ENCODE measurements at places on chromosomes 4 and X.

- DNase-seq, result no peak
- no peaks in the 10 kb centered on the region for H3K4me1 ChIP-seq
- no peaks in the 10 kb centered on the region for H3K36me3 ChIP-seq
- H3K27ac ChIP-seq, result no peak overlapping the region
- no peaks in the 10 kb centered on the region for H3K27me3 ChIP-seq
These were observed 787.5 kb downstream of the FSTL5 start for GRCh38 chr4:161376275-161376674.

- H3K36me3 ChIP-seq, result no peaks in the 10 kb centered on the region
- H3K27ac ChIP-seq, result no peak overlapping the region
- H3K4me1 ChIP-seq, result no peaks in the 10 kb centered on the region
These were observed 44.0 kb downstream of the TMEM144 start for GRCh38 chr4:158254292-158254691.

DNA sequence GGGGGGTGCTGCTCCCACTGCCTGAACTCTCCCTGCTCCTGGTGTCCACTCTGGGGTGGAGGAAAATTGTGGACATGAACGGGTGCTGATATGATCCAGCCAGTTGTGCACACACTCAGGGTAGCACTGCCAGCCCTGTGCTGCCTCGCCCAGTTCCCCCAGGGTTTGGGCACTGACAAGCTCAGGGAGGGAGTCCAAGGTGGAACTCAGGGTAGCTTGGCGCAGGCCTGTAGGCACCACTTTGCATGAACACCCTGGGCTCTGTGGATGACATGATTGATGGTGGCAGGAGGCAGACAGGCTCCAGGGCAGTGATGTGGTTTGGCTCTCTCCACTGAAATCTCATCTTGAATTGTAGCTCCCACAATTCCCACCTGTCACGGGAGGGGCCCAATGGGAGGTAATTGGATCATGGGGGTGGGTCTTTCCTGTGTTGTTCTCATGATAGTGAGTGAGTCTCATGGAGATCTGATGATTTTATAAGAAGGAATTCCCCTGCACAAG, 572.0 kb upstream of the PABPC4L start:
- no peak overlapping the region for H3K27ac ChIP-seq
- no peaks in the 10 kb centered on the region for H3K36me3 ChIP-seq
- no peak overlapping the region for H3K4me3 ChIP-seq

GRCh38 chrX:113954297-113954696, 629.6 kb upstream of the HTR2C start:
- no peak overlapping the region for H3K27ac ChIP-seq
- DNase-seq, result no peak
- H3K4me3 ChIP-seq, result no peak overlapping the region
- no peaks in the 10 kb centered on the region for H3K36me3 ChIP-seq
- no peaks in the 10 kb centered on the region for H3K4me1 ChIP-seq

GRCh38 chr4:87032884-87033533, 98.2 kb downstream of the AFF1 start:
- no peak overlapping the region for H3K27ac ChIP-seq
- H3K4me3 ChIP-seq, result no peak overlapping the region
- H3K36me3 ChIP-seq, result no peaks in the 10 kb centered on the region
- no peaks in the 10 kb centered on the region for H3K27me3 ChIP-seq
- peaks cover 6% of the 10 kb centered on the region for H3K4me1 ChIP-seq
- DNase-seq, result no peak

- no peaks in the 10 kb centered on the region for H3K36me3 ChIP-seq
- peaks cover 7% of the 10 kb centered on the region for H3K4me1 ChIP-seq
- peak; percentile 41 for DNase-seq
These were observed 81.0 kb downstream of the SORBS2 start for GRCh38 chr4:185730849-185731608.

DNA sequence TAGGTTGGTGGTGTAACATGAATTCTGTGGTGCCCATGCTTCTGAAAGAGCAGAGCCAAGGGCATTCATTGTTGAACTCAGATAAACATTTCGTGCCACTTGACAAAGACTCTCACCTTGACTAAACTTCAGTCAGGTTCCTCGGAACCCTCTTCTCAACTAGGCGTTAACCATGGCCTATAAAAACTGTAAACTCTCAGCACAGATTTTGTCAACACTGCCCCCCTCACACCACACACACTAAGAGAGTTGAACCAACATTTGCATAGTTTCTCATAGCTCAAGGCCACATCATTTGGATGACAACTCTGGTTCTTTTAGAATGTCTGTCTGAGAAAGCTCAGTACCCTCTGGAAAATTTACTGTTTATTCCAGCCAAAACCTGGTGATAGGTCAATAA, 28.1 kb downstream of the CASP6 start:
- H3K36me3 ChIP-seq, result peaks cover 54% of the 10 kb centered on the region
- no peak overlapping the region for H3K4me3 ChIP-seq
- no peaks in the 10 kb centered on the region for H3K4me1 ChIP-seq

- no peaks in the 10 kb centered on the region for H3K36me3 ChIP-seq
- no peak overlapping the region for H3K4me3 ChIP-seq
- no peak for DNase-seq
These were observed 62.1 kb downstream of the LDB2 start for GRCh38 chr4:16836324-16836723.

DNA sequence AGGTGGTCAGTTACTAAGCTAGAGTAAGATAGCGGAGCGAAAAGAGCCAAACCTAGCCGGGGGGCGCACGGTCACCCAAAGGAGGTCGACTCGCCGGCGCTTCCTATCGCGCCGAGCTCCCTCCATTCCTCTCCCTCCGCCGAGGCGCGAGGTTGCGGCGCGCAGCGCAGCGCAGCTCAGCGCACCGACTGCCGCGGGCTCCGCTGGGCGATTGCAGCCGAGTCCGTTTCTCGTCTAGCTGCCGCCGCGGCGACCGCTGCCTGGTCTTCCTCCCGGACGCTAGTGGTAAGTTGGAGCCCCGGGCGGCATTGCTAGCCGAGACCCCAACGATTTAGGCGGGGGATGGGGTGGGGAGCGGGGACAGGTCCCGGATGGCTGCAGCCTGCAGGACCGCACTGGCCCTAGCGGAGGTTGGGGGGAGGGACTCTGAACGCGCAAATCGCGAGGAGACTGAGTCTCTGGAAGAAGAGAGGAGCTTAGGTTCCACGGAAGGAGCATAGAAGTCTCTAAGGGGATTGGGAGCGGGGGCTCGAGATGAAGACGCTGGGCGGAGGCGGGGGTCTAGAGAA, 573 bp downstream of the HTR2C start:
- no peaks in the 10 kb centered on the region for H3K27me3 ChIP-seq
- no peaks in the 10 kb centered on the region for H3K36me3 ChIP-seq
- no peaks in the 10 kb centered on the region for H3K4me1 ChIP-seq
- DNase-seq, result no peak

GRCh38 chr4:8846826-8847225, 24.8 kb downstream of the HMX1 start:
- no peaks in the 10 kb centered on the region for H3K27me3 ChIP-seq
- H3K36me3 ChIP-seq, result no peaks in the 10 kb centered on the region
- DNase-seq, result no peak
- no peaks in the 10 kb centered on the region for H3K4me1 ChIP-seq
- H3K4me3 ChIP-seq, result no peak overlapping the region

DNA sequence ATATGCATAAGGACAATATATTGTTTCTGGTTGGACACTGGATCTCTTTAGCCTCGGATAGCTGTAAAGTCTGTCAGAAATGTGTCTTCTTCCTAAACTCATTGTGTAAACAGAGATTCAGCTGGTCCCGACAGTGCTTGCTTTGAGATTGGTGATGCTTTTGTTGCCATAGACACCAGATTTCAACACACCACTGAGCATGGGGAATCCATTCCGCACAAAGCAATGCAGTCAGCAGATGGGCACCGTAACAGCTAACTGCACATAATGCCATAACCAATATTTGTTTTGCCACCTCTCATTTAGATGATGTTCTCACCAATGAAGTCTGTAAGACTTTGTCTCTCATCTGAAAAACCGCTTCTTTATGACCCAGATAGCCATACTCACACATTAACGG, 33.3 kb upstream of the FAM47C start:
- no peaks in the 10 kb centered on the region for H3K36me3 ChIP-seq
- no peak for DNase-seq
- H3K4me1 ChIP-seq, result no peaks in the 10 kb centered on the region
- no peak overlapping the region for H3K27ac ChIP-seq

- DNase-seq, result peak; percentile 48
- H3K27ac ChIP-seq, result peak overlapping the region; percentile 27
- H3K27me3 ChIP-seq, result no peaks in the 10 kb centered on the region
- peaks cover 14% of the 10 kb centered on the region for H3K36me3 ChIP-seq
These were observed 101.9 kb downstream of the MAB21L2 start for GRCh38 chr4:150683775-150684350.

DNA sequence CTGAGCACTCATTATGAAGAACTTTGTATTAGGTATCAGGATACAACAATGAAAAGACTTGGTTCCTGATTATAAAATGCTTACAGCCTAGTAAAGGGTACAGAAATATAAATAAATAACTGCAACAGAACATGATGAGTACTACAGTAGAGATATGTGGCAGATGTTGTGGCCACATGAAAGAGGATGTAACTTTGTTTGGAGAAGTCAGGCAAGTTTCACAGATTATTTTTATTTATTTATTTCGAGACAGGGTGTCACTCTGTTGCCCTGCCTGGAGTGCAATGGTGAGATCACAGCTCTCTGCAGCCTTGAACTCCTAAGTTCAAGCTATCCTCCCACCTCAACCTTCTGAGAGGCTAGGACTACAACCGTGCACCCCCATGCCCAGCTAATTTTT, 15.8 kb upstream of the UBE2K start:
- H3K27me3 ChIP-seq, result no peaks in the 10 kb centered on the region
- no peak overlapping the region for H3K4me3 ChIP-seq
- no peaks in the 10 kb centered on the region for H3K36me3 ChIP-seq
- H3K27ac ChIP-seq, result no peak overlapping the region
- DNase-seq, result no peak
- peaks cover 10% of the 10 kb centered on the region for H3K4me1 ChIP-seq

- H3K27ac ChIP-seq, result no peak overlapping the region
- H3K4me1 ChIP-seq, result no peaks in the 10 kb centered on the region
- no peaks in the 10 kb centered on the region for H3K27me3 ChIP-seq
- no peak overlapping the region for H3K4me3 ChIP-seq
- DNase-seq, result peak; percentile 7
These were observed 642.2 kb downstream of the C4orf33 start for GRCh38 chr4:129738175-129738574.

DNA sequence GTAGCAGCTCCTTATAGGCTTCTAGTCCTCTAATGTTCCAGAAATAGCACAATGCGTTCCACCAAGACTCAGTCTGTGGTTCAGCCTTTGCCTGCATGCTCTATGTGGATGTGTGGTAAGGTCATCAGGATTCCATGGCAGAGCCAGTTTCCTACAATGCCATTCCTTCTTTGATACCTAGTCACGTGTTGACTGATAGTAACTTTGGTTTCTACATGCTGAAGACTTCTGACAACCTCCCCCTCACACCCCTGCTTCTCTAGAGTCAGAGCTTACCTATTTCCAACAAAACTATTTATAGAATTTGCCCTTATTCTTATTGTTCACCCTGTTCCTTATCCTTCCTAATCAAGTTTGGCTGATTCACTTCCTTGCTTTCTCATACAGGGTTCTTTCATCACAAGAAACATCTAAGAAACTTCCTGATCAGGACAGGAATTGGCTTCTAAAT, 81.1 kb downstream of the CT47B1 start:
- H3K36me3 ChIP-seq, result no peaks in the 10 kb centered on the region
- no peak overlapping the region for H3K27ac ChIP-seq
- H3K4me1 ChIP-seq, result no peaks in the 10 kb centered on the region
- DNase-seq, result no peak
- H3K4me3 ChIP-seq, result no peak overlapping the region

GRCh38 chrX:122777766-122778165, 406.3 kb upstream of the GRIA3 start:
- no peak for DNase-seq
- H3K36me3 ChIP-seq, result no peaks in the 10 kb centered on the region
- H3K4me1 ChIP-seq, result no peaks in the 10 kb centered on the region
- no peak overlapping the region for H3K4me3 ChIP-seq

DNA sequence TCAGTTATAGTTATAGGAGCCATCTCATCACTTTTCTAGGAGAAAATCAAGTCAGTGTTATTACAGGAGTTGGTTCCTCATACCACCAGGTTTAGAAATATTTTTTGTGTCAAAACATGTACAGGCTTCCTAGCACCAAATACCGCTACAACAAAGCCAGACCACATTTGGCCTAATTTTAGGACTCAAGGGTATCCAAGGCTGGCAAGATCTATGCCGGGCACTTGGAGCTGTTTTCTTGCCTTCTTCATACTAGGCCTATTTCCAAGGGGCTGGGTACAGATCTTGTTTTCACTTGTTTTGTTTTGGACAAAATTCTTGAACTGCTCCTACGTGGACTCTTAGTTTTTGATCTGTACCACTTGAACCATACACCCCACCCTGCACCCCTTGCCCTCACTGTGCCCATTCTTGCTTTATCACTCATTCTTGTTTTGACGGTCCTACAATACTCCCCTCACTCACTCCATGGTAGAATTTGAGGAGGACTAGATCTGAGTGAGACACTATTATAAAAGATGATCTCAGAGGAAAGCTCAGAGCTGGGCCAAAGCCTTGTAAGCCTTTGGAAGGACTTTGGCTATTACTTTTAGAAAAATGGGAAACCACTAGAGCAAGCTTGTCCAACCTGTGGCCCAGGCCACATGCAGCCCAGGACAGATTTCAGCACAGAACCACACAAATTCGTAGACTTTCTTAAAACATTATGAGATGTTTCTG, 17.7 kb upstream of the TMEM144 start:
- DNase-seq, result no peak
- H3K4me3 ChIP-seq, result no peak overlapping the region
- H3K36me3 ChIP-seq, result no peaks in the 10 kb centered on the region
- peaks cover 4% of the 10 kb centered on the region for H3K4me1 ChIP-seq
- H3K27ac ChIP-seq, result no peak overlapping the region
- H3K27me3 ChIP-seq, result no peaks in the 10 kb centered on the region

- H3K4me1 ChIP-seq, result peaks cover 26% of the 10 kb centered on the region
- no peak overlapping the region for H3K27ac ChIP-seq
- no peak overlapping the region for H3K4me3 ChIP-seq
- no peak for DNase-seq
These were observed 37.2 kb downstream of the TBC1D9 start for GRCh38 chr4:140719022-140719421.

- H3K36me3 ChIP-seq, result no peaks in the 10 kb centered on the region
- H3K27ac ChIP-seq, result no peak overlapping the region
- H3K27me3 ChIP-seq, result no peaks in the 10 kb centered on the region
- no peak overlapping the region for H3K4me3 ChIP-seq
These were observed 30.9 kb downstream of the CD38 start for GRCh38 chr4:15809058-15809457.

GRCh38 chrX:120299928-120300327, 11.3 kb downstream of the TMEM255A start:
- H3K36me3 ChIP-seq, result no peaks in the 10 kb centered on the region
- no peak overlapping the region for H3K27ac ChIP-seq
- no peak for DNase-seq
- H3K27me3 ChIP-seq, result no peaks in the 10 kb centered on the region
- peaks cover 11% of the 10 kb centered on the region for H3K4me1 ChIP-seq

GRCh38 chr4:39937683-39938268, 39.9 kb downstream of the PDS5A start:
- H3K4me1 ChIP-seq, result peaks cover 16% of the 10 kb centered on the region
- no peak overlapping the region for H3K4me3 ChIP-seq
- H3K27me3 ChIP-seq, result no peaks in the 10 kb centered on the region
- H3K27ac ChIP-seq, result no peak overlapping the region
